ENCODE measurements at places on chromosomes 11 and 22. TPM values are rescaled to one million over a fixed set of nuclear protein-coding genes. Genes with fewer than 3 reads are reported as not detected.
A peak's percentile ranks its signal among the peaks of the same experiment; 100 is the strongest.

- DNase-seq, result no peak
- no peaks in the 10 kb centered on the region for H3K27me3 ChIP-seq
- no peak overlapping the region for H3K27ac ChIP-seq
- H3K36me3 ChIP-seq, result no peaks in the 10 kb centered on the region
Measured at GRCh38 chr11:20059587-20060021, 100.7 kb downstream of the DBX1 start.

DNA sequence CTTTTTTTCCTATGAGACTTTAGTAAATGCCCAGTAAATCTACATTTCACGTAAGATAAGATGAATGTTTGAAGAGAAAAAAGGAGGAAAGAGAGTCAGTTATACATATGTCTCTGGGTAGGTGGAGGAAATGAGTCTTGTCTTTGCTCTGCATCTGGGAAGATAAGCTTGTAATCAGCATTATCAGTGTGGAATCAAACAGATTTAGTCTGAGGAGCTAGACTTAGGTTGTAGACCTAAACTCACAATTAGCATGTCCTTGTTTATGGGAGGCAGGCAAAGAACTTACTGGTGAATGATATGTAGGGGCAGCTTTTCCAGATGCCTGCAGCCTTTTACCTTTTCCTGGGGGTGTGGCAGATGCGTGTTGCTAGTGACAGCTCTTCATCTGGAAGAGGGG lies 962.3 kb downstream of the TBC1D22A start:
- no peak for DNase-seq
- no peaks in the 10 kb centered on the region for H3K36me3 ChIP-seq
- H3K4me3 ChIP-seq, result no peak overlapping the region
- no peaks in the 10 kb centered on the region for H3K4me1 ChIP-seq

DNA sequence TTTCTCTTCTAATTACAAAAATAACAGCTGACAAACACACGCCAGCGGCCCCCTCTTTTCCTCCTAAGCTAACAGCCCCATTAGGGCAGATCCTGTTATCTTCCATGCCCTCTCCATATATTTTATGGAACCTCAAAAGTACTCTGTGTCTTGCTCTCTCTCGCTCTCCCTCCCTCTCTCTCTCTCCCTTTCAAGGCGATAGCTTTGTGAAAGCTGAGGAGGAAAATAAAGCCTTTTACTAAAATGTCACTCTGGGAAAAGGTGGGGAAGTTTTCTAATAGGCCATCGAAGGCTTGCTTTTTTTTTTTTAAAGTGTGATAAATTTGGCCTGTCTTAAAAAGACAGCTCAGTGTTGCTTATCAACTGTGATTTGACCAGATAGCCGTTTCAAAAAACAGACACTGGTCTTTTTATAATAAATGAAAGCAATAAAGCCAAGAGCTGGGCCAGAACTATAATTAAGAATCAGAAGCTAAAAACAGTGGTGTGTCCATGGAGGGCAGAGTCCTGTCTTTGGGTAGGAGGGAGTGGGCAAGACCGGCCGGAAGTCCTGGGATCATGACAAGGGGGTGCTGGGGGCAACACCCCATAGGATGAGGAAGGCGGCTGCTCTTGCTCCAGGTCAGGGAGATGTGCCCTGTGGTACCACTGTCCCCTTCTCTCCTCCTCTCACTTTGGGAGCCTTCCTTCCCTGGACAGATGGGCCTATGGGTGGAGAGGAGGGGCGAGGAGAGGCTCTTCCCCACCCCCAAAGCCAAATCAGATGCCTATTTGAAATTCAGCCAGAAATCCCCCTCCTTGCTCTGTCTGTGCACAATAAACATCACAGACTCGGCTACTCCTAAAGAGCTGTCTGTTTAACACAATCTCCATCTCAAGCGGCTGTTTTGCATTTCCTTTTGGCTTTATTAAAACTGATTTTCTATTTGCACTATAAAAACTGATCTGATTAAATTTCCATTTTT lies 267.2 kb downstream of the BUD13 start:
- no peaks in the 10 kb centered on the region for H3K36me3 ChIP-seq
- H3K4me1 ChIP-seq, result no peaks in the 10 kb centered on the region
- H3K4me3 ChIP-seq, result no peak overlapping the region

DNA sequence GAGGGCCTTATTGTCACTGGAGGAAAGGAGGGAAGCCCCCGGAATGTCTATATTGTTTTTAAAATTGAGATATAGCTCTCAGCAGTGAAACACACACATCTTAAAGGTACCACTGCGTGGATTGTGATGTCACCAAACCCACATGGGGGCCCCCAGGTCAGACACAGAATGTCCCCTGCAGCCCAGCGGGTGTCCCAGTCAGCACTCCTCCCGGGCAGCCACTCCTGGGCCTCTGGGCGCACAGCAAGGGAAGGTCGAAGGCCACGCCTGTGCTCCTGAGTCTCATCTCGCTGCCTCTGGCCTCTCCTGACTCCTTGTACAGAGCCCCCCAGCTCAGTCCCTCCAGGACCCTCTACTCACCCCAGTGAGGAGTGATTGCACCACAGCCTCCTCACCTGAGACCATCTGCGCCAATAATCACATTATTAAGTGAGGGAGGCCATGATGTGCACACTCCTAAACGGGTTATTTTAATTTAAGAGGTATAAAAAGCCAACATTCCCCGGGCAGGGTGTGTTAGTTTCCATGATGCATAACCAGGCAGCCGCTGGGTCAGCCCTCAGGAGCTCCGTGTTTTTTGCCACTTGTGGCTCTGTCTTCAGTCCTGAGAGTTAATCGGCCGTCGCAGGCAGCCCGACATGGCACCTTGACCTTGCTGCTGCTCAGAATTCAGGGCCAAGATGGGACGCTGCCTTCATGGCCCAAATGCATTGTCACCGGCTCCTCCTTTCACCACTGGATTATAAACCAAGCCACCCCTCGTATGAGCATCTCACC lies 1089.3 kb downstream of the BRD1 start:
- no peak overlapping the region for H3K27ac ChIP-seq
- H3K27me3 ChIP-seq, result peaks cover 6% of the 10 kb centered on the region
- H3K4me1 ChIP-seq, result no peaks in the 10 kb centered on the region
- DNase-seq, result no peak
- H3K4me3 ChIP-seq, result no peak overlapping the region
- no peaks in the 10 kb centered on the region for H3K36me3 ChIP-seq

- H3K4me3 ChIP-seq, result no peak overlapping the region
- no peaks in the 10 kb centered on the region for H3K4me1 ChIP-seq
- peaks cover 66% of the 10 kb centered on the region for H3K36me3 ChIP-seq
- no peak for DNase-seq
Measured at GRCh38 chr11:108196901-108197300, 25.5 kb downstream of the NPAT start.

GRCh38 chr11:125123947-125124617 lies 12.7 kb upstream of the TMEM218 start:
- H3K4me1 ChIP-seq, result no peaks in the 10 kb centered on the region
- H3K27me3 ChIP-seq, result no peaks in the 10 kb centered on the region
- no peak overlapping the region for H3K4me3 ChIP-seq

GRCh38 chr22:49781289-49781782 lies 46.3 kb downstream of the BRD1 start:
- peaks cover 53% of the 10 kb centered on the region for H3K36me3 ChIP-seq
- no peaks in the 10 kb centered on the region for H3K27me3 ChIP-seq
- no peaks in the 10 kb centered on the region for H3K4me1 ChIP-seq

GRCh38 chr11:26134481-26135355 lies 197.2 kb upstream of the ANO3 start:
- H3K27me3 ChIP-seq, result no peaks in the 10 kb centered on the region
- DNase-seq, result no peak
- H3K36me3 ChIP-seq, result no peaks in the 10 kb centered on the region
- no peak overlapping the region for H3K27ac ChIP-seq
- no peaks in the 10 kb centered on the region for H3K4me1 ChIP-seq

- no peak overlapping the region for H3K27ac ChIP-seq
- no peak for DNase-seq
- no peaks in the 10 kb centered on the region for H3K4me1 ChIP-seq
- no peaks in the 10 kb centered on the region for H3K36me3 ChIP-seq
Measured at GRCh38 chr11:26143566-26144290, 188.2 kb upstream of the ANO3 start.

GRCh38 chr22:20586403-20586745 lies 79.0 kb downstream of the MED15 start:
- no peaks in the 10 kb centered on the region for H3K27me3 ChIP-seq
- no peaks in the 10 kb centered on the region for H3K4me1 ChIP-seq
- DNase-seq, result no peak
- H3K27ac ChIP-seq, result no peak overlapping the region
- no peak overlapping the region for H3K4me3 ChIP-seq

- H3K36me3 ChIP-seq, result no peaks in the 10 kb centered on the region
- no peaks in the 10 kb centered on the region for H3K4me1 ChIP-seq
- DNase-seq, result no peak
- no peaks in the 10 kb centered on the region for H3K27me3 ChIP-seq
- no peak overlapping the region for H3K4me3 ChIP-seq
- H3K27ac ChIP-seq, result no peak overlapping the region
Measured at GRCh38 chr11:125390946-125391345, 105.1 kb downstream of the FEZ1 start.

DNA sequence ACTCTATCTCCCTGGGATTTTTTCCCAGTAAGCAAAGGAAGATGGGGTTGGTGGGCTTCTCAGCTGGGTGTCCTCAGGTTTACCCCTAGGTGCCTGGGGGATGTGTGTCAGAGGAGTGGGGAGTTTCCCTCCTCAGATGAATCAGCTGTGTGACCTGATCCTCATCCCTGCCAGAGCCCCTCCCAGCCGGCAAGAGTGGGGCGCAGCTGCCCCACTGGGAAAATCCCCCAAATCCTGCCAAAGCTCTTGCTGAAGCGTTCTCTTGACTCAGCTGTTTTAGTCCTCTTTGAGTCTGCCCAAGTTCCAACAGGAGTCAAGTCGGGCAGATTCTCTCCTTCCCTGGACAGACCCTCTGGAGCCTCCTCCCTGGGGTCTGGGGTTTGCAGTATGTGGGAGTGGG lies 6.0 kb downstream of the C11orf68 start:
- peaks cover 11% of the 10 kb centered on the region for H3K36me3 ChIP-seq
- peaks cover 12% of the 10 kb centered on the region for H3K4me1 ChIP-seq
- peaks cover 24% of the 10 kb centered on the region for H3K27me3 ChIP-seq
- no peak overlapping the region for H3K27ac ChIP-seq
- no peak overlapping the region for H3K4me3 ChIP-seq

DNA sequence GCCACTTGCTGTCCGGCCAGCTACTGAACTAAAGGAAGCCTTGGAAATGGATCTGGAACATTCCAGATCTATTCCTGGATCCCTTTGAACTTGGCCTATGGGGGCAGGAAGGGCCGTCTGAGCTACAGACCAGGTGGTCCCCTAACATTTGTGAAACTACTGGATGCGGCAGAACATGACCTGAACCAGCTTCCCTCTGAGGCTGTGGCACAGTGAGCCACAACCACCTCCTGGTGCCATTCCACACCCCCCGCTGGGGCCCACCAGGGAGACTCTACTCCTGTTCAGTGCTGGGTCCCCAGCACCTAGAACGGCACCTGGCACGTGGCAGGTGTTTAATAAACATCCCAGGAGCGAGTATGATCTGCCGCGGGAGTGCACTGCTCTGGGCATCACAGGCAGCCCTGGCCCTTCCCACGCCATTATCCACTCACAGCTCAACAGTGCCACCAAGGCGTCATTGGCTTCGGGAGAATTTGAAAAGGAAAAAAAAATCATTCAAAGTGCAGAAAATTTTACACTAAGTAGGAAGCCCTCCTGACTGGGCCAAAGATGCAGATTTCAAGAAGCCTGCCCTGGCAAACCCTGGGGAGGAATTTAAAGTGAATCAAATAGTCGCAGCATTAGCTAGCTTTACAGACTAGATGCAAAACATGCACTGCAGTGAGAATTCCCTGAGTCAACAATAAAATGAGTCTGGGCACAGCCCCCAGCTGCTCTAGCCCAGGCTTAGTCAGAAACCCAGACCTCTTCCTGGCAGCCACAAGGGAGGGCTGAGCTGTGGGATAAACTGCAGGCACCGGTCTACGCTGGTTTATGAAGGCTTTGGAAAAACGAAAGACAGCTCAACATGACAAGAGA lies 14.3 kb upstream of the EFCAB6 start:
- DNase-seq, result no peak
- H3K4me1 ChIP-seq, result no peaks in the 10 kb centered on the region
- H3K27ac ChIP-seq, result no peak overlapping the region
- H3K27me3 ChIP-seq, result no peaks in the 10 kb centered on the region
- no peak overlapping the region for H3K4me3 ChIP-seq

DNA sequence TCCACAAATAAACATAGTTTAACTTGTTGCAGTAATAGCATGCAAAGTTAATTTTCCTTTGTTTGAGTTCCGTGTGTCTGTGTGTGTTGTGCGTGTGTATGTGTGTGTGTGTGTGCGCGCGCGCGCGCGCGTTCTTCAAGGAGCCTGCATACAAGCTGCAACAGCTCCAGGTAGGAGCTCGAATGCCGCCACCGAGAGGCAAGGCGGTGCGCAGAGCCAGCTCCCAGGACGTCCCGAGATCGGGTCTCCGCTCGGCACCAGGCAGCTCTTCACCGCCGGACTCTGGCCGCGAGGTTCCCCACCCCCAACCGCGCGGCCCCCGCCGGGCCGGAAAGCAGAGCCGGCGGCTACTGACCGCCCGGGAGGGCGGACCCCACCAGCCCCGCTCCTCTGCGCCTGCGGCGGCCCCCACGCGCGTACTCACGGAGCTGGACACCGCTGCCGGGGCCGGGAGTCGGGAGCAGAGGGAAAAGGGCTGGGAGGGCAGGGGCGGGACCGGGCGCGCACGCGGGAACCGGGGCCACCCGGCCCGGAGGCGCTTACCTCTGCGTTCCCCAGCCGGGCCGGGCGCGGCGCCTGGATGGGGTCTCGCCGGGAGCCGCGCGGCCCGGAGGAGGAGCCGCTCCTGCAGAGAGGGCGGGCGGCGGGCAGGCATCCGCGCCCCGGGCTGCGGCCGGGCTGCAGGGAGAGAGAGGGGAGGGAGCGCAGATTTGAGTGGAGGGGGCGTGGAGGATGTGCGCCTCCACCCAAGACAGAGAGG lies 40.4 kb upstream of the AKIP1 start:
- H3K36me3 ChIP-seq, result no peaks in the 10 kb centered on the region
- peak overlapping the region; percentile 54 for H3K4me3 ChIP-seq
- H3K27ac ChIP-seq, result no peak overlapping the region
- H3K27me3 ChIP-seq, result peaks cover 8% of the 10 kb centered on the region

- no peak overlapping the region for H3K27ac ChIP-seq
- no peak overlapping the region for H3K4me3 ChIP-seq
- H3K36me3 ChIP-seq, result no peaks in the 10 kb centered on the region
- peaks cover 19% of the 10 kb centered on the region for H3K27me3 ChIP-seq
- H3K4me1 ChIP-seq, result no peaks in the 10 kb centered on the region
Measured at GRCh38 chr11:73625696-73626318, 20.6 kb upstream of the PLEKHB1 start.

DNA sequence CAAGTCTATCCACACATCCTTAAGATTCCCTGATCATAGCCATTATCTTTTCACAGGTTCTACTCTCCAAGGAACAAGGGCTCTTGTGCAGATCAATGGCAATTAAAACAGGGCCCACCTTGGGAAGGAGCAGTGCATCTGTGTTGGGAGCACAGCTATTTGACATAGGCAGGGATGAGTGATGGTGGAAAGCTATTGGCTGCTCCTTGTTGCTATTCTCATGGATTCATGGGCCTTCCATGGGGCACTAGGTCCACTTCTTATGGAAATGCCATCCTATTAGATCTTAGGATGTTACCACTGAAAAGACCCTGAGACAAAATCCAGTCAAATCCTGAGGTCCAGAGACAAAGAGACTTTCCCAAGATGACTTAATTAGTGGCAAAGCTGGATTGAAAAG lies 148.6 kb upstream of the MTNR1B start:
- no peak for DNase-seq
- H3K4me1 ChIP-seq, result no peaks in the 10 kb centered on the region
- H3K4me3 ChIP-seq, result no peak overlapping the region
- no peaks in the 10 kb centered on the region for H3K36me3 ChIP-seq
- H3K27ac ChIP-seq, result no peak overlapping the region

- no peaks in the 10 kb centered on the region for H3K36me3 ChIP-seq
- no peaks in the 10 kb centered on the region for H3K27me3 ChIP-seq
Measured at GRCh38 chr11:83159902-83160865, 3.3 kb downstream of the PCF11 start.

Gene OR5AR1
- not detected for total RNA-seq

Gene GCAT
- 2.0 TPM for total RNA-seq

Gene OR8K3
- total RNA-seq, result not detected

Gene ROBO4
- not detected for total RNA-seq

Gene BTG4
- total RNA-seq, result not detected

Gene GRM5
- total RNA-seq, result not detected

Gene CHRM1
- total RNA-seq, result not detected

Data from T-cell (primary cell).